Common myeloid progenitor, CD34-positive (primary cell): ENCODE measurements at places on chromosomes 2 and 18.
A peak's percentile ranks its signal among the peaks of the same experiment; 100 is the strongest.

GRCh38 chr2:36376319-36376765 lies 20.8 kb downstream of the CRIM1 start:
- DNase-seq: peak; percentile 58

- DNase-seq: no peak
These were observed 18.5 kb downstream of the PDCL3 start for GRCh38 chr2:100581277-100581612.

DNA sequence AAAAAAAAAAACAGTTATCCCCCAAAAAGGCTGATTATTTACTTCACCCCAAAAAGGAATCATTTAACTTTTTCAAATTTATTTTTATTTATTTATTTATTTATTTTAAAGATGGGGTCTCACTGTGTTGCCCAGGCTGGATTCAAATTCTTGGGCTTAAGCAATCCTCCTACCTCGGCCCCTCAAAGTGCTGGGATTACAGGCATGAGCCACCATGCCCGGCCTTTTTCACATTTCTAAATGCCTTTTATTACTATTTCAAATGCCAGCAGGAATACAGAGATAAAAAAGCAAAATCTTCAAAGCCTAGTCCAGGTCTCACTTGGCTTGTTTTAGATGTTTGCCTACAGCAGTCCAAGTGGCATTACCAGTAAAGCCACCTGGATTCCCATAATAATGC lies 239.1 kb downstream of the ALPK2 start:
- DNase-seq: no peak

- peak; percentile 86 for DNase-seq
These were observed 314.9 kb downstream of the AFF3 start for GRCh38 chr2:99827296-99827999.

GRCh38 chr2:40497251-40497859 lies 45.5 kb upstream of the SLC8A1 start:
- DNase-seq: no peak

GRCh38 chr2:230796280-230796862 lies 68.4 kb upstream of the ITM2C start:
- DNase-seq: no peak

DNA sequence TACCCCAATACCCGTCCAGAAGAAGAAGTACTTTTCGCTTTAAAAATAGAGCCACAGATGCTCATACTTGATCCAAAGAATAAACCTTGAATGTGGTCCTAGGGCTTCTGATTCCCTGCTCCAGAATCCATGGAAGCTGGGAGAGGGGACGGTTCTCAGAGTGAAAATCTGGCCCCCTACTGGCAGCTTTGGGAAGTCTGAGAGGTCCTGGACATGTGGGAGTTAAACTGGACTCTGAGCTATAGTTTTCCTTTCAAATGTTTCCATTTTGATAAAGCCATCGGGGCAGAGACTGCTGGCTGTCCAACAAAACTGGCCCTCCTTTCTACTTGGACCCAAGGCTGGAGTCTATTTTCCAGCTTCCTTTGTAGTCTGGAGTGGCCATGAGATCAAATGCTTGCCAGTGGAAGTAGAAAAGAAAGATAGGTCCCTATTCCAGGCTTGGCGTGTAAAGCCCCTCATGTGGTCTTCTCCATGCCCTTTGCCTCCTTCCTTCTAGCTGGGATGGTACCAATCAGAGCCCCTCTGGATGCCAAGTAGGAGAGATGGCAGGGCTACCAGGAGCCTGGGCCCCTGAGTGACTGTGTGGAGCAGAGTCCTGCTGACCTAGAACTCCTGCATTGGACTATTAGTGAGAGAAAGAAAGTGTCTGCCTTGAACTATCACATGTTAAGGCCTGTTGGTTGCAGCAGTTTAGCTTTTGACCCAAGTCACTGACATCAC lies 37.7 kb upstream of the TBC1D8 start:
- DNase-seq: no peak

GRCh38 chr18:9827793-9828505 lies 57.8 kb upstream of the TXNDC2 start:
- peak; percentile 89 for DNase-seq

- no peak for DNase-seq
These were observed 66.2 kb downstream of the TSN start for GRCh38 chr2:121821476-121822158.

- no peak for DNase-seq
These were observed 37.3 kb upstream of the SKOR2 start for GRCh38 chr18:47288741-47289140.

DNA sequence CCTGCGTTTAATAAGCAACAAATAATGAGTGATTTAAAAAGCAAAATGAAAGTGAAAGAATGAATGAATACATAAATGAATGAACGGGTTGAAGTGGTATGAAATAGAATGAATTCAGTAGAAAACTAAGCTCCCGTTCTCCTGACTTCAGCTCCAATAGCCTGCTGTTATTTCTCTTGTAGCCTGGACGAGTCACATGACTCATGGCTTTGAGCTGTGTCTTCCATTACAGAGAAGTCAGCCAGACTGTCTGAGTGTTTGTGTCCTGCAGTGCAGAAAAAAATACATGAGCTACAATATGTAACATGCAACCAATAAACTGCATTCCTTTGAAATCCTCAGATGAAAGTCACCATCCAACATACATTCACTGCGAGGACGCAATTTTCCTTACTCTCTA lies 21.2 kb downstream of the SCG2 start:
- no peak for DNase-seq

- DNase-seq: no peak
These were observed 37.0 kb downstream of the PPP4R1 start for GRCh38 chr18:9577361-9577760.

DNA sequence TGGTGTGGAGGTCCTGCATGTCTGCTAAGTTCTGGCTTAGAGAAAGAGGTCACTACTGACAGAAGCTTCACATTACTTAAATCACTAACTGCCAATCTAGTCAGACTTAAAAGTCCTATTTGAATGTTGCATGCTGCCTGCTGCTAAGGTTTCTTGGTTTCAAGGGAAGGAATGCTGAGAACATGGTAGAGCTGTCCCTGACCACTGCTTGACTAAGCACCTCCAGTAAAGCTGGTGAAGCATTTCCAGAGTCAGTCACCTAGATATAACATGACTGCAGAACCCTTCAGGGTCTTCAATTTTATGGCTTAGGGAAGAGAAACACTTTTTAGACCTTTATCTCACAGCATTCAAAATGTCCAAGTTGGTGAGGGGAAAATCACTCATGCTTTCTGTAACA lies 2178.3 kb upstream of the PIK3C3 start:
- DNase-seq: no peak

DNA sequence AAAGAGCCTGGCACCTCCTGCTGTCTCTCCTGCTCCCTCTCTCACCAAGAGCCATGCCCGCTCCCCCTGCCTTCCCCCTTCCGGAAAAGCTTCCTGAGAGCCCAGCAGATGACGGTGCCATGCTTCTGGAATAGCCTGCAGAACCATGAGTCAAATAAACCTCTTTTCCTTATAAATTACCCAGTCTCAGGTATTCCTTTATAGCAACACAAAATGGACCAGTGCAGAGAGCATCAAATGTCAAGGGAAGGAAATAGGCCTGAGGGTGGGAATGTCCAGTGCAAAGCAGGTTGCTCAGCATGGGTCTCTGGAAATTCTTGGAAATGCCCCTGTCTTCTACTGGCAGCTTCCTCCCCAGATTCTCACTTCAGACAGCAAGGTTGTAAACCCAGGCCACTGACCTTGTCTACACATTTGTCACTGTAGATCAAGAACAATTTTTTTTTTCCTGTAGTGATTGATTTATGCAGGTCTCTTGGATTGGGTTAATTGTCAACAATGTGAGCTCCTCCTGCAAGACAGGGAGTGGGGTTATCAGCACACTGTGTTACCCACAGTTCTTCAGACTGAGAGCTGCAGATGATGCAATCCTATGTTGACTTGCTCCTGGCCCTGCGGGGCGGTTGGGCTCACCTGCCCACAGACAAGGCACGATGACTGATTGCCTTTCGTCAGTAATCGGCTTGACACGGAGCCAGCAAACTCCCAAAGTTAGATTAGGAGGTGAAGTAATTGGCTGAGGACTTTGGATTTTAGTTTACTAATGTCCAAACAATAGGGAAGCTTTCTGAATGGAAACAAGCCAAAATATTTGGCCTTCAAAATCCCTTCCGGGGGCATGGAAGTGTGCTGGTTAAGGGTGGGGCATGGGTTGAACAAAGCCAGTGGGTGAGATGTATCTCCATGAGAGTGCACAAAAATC lies 5.4 kb upstream of the BOD1L2 start:
- DNase-seq: no peak

DNA sequence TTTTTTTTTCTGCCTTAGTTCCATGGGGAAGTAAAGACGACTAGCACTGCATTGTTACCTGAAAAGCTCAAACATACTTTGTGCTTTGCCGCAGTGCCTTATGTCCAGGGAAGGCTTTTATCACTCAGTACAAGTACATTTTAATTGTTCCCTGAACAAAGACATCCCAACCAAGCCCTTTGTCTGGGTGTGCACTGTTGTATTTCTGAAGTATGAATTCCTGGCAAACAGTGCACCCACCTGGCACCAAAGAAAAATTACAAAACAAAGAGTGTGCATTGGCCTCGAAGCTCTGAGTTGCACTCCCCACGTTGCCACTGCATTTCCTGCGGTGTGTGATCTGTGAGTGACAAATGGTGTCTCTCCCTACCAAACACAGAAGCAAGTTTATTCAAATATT lies 858.5 kb upstream of the PIK3C3 start:
- no peak for DNase-seq

DNA sequence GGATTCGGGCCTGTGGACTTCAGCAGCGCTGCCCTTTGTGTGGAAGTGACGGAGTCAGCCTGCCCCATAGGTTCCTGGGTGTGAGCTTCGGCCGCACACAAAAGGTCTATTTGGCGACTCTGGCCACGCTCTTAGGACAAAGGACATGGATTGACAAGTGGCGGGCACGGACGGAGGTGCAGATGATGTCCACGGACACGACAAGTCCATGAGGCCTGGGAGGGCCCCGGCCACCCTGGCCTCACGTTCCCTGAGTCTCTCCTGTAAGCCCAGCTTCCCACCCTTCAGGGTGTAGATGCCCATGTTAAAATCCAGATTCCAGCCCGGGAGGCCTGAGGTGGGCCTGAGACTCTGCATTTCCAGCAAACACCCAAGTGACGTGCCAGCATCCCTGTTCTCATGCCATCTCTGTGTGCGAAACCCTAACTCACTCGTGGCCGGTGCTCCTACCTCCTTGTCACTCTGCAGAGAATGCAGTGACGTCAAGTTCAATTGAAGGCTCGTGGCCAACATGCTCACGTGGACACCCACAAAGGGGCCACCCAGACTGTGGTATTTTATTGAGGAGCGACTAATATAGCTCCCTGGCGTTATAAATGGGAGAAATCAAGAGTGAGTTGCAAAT lies 111.7 kb downstream of the RTP5 start:
- DNase-seq: no peak

DNA sequence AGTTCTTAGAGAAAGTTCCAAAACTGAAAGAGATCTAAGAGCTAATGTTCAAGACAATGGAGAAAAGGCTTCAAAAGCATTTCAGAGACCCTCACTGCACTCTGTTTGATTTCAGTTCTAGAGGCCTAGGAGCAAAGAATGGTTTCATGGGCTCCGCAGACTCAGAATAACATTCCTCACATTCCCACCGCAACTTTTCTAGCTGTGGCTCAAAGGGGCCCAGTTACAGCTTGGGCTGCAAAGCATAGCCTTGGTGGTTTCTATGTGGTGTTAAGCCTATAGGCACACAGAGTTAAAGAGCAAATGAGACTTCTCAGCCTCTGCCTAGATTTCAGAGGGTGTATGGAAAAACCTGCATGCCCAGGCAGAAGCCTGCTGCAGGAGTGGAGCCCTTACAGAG lies 73.0 kb downstream of the FSIP2 start:
- no peak for DNase-seq

DNA sequence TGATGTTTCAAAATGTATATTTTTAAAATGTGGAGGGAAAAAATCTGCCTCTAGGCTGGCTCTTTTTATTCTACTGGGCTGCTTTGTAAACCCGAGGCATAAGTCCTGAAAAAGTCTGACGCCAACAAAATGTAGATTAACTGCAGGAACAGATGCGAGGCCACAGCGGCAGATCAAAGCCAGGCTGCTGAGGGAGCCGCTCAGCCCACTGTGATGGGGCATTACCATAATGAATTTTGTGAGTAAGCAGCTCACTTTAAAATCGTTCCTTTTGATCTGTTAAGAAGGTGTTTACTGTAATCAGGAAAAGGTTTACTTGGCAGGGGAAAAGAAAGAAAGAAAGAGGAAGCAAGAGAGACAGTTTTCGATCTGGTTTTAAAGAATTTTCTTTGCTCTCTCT lies 269.0 kb downstream of the ICOS start:
- peak; percentile 1 for DNase-seq
